Stimulated activated CD4-positive, alpha-beta T cell treated with anti-CD3 and anti-CD28 coated beads, Interleukin-2, amount 100 ng/mL, for 24 hours (primary cell): ENCODE measurements at places on chromosomes 2 and 18.

- no peak for DNase-seq
Measured at GRCh38 chr2:161609930-161610329, 14.3 kb upstream of the SLC4A10 start.

DNA sequence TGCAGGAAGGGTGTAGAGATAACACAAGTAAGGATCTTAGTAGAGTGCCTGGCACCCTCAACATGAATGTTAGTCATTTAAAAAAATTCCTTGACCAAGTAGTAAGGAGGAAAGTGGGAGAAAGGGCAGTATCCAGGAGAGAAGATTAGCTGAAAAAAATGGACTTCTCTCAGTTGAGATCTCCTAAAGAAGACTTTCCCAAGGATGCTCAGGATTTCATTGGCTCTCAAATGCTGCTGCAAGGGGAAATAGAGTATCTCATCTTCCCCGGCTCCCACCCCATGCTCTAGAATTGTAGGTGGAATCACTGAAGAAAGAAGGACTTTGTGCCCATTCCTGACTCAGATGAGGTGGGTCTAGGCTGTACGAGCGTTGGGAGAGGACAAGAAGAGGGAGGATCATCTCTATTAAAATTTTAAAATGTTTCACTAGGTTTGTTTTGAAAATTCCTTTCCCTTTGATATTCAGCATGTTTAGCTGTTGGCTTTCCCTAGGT, 231.1 kb downstream of the MYCN start:
- DNase-seq, result no peak

DNA sequence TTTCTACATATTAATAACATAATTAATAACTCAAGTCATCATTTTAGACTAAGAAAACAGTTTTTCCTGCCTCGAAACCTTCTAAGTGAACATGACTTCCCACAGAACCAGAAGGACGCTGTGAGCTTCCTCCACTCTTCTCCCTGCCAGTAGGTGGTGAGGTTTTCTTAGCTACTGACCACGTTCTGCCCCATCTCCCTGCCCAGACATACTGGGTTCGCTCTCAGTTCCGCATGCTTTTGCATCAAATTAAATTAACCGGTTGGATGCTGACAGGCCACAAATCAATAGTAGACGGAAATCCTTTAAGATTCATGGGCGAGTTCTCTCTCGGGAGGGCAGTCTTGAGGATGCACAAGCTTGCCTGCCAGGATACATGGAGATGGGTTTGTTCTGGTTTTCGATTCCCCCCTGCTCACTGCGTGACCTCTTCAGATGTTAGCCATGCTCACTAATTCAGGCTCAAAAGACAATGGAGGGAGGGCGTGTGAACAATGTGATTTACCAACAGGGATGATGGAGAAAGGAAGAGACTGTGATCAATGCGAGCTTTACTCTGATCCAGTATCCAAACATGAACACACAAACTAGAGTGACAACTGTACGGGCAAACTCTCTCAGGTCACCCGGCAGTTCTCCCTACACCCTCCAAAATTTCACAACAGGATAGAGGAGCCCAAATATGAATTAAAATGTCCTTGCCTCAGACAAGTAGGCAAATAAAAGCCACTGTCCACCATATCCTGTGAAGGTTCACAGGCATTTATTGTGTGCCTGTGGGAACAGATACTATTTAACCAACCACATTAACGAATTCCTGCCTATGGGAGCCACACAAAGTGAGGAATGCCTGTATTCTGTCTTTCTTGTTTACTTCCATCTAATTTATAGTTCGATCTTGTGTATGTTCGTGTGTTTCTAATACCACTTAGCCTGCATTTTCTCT, 375.7 kb downstream of the EIPR1 start:
- no peak for DNase-seq

GRCh38 chr2:44935729-44936098, 5.8 kb upstream of the SIX3 start:
- DNase-seq, result no peak

GRCh38 chr2:143128681-143129580, at the start of gene ARHGAP15:
TSS of gene ARHGAP15 (plus strand) at chr2:143129419.
- peak; percentile 75 for DNase-seq

DNA sequence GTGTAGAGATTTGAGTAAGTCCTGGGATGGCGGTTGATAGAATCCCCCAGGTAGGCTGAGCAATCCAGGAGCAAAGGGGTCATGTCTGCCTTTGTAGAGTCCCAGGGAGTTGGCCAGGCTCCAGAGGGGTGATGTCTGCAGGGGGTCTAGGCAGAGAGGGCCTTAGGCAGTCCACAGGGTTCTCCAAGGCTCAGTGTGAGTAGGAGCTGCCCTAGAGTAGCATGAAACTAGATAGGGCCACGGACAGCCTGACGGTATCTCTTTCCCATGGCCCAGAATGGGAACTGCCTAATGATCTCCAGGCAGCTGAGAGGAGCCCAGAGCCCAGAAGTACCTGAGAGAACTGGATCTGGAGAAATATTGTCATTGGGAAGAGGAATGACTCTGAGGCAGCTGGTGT, 9.0 kb upstream of the FAM136A start:
- DNase-seq, result no peak

- DNase-seq, result no peak
Measured at GRCh38 chr2:127575185-127575765, 39.8 kb downstream of the MYO7B start.

GRCh38 chr2:45857275-45857609, 205.8 kb downstream of the PRKCE start:
- no peak for DNase-seq

GRCh38 chr2:28755421-28755820, 3.8 kb downstream of the PPP1CB start:
- no peak for DNase-seq

DNA sequence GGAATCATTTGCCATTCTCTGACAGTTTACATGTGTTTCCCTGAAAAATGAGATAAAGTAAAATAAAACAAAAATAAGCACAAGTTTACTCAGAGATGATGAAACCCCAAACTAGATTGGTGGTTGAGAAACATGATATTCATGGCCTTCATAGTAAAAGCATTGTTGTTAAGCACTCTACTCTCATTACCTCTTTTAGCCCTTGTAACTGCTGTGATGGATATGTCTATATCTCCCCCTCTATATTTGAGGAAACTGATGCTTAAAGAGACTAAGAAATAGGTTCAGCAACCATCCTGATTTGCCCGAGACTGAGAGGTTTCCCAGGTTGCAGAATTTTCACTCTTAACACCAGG, 33.9 kb upstream of the GALNT3 start:
- no peak for DNase-seq

GRCh38 chr2:216149741-216150140, 40.6 kb downstream of the XRCC5 start:
- no peak for DNase-seq

GRCh38 chr18:35500113-35500512, 2.4 kb upstream of the INO80C start:
- DNase-seq, result no peak

GRCh38 chr2:109428281-109428680, 185.5 kb downstream of the SEPTIN10 start:
- DNase-seq, result no peak

GRCh38 chr2:27955384-27956161, 65.0 kb downstream of the BABAM2 start:
- DNase-seq, result no peak

- DNase-seq, result peak; percentile 56
Measured at GRCh38 chr2:98479959-98480524, 35.4 kb downstream of the INPP4A start.

DNA sequence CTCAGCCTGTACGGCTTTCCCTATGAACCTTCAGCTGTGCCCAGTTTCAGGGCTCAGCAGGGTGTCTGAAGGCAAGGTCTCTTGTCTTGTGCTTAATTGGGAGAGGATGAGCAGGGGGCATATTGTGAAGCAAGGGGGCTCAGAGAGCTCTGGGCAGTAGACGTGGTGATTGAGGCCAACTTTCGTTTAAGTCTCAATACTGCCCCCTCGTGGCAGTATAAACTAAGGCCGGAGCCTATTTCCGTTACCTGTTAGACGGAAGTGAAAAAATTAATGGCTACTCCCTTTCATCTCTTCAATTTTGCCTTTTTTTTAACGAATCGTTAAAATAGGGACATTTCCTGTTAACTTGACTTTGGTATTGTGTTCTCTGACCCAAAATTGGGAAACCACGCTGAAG, 193.4 kb downstream of the TDRD15 start:
- peak; percentile 17 for DNase-seq

DNA sequence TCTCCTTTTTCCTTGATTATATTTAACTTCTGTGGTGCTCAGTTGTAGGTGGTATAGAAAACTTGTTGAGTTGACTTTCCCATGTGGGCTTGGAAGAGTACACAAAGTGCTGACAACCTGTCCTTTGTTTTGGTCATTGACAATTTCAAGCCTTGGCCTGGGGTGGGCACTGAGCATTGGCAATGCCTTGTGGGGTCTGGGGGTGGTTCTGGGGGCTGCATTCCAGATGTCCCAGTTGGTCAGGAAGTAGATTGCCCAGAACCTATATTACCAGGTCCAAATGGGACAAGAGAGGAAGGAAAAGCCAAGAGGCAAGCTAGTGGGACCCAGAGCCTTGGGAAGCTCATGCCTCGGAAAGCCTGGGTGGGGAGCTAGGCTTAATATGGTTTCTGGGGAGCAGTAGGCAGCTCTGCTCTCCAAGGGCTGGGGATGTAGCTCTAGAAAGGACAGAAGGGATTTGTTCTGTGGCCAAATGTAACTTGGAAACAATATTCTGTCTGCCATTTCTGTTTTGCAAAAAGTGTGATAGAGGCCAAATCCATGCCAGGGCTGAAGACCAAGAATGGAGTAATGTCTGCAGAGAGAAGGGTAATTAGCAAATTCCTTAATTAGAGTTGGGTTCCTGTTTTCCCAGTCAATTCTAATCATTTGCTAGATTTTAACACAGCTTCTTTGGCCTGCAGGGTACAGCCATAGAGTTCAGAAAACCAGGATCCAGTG, 87.4 kb downstream of the SLC4A3 start:
- DNase-seq, result no peak

DNA sequence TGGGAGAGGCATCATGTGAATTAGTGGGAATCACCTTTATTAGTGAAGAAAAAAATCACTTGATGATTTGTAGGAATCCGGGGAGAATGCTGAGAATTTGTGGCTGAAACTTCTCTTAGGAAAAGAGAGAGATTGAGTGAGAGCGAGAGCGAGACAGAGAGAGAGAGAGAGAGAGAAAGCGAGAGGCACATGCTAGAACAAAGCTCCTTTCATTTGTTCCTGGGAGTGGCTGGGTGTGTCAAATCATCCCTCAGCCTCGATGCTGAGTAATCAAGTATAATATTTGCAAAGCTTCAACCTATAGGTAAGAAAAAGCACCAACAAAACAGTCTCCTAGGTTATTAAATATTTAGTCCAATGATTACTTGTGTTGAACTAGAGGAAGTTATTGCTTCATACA, 4.4 kb upstream of the SERPINB5 start:
- no peak for DNase-seq

DNA sequence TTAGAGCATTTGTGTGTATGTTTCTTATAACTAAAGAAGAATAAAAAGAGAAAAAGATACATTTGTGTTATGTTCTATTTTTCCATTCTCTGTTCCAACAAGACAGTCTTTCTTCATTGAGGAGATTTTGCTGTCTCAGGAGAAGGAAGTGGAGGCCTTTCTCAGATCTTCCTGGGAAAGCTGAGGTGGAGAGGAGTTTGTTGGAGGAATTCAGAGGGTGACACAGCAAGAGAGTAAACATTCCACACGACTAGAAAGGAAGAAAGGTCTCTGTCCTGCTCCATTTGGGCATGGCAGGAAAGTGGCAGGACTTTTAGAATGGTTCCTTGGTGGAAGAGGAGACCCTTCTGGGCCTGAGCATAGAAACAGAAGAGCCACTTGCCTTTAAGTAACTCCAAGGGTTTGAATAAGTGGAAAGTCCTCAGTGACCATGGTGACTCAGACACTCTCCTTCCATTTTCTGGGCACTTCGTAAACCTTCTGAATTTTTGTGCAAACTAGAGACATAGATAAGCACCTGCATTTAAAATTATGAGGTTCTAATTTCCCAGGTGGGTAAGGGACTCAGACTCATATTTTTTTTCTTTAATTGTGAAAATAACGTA, 52.3 kb upstream of the COL5A2 start:
- no peak for DNase-seq

GRCh38 chr2:106332054-106332453, 136.2 kb downstream of the RGPD3 start:
- no peak for DNase-seq

- no peak for DNase-seq
Measured at GRCh38 chr18:75089748-75090327, 119.1 kb downstream of the PTGR3 start.

GRCh38 chr2:215505044-215505786, 69.3 kb upstream of the FN1 start:
- DNase-seq, result no peak

- DNase-seq, result no peak
Measured at GRCh38 chr2:57373530-57373929, 673.1 kb upstream of the VRK2 start.

DNA sequence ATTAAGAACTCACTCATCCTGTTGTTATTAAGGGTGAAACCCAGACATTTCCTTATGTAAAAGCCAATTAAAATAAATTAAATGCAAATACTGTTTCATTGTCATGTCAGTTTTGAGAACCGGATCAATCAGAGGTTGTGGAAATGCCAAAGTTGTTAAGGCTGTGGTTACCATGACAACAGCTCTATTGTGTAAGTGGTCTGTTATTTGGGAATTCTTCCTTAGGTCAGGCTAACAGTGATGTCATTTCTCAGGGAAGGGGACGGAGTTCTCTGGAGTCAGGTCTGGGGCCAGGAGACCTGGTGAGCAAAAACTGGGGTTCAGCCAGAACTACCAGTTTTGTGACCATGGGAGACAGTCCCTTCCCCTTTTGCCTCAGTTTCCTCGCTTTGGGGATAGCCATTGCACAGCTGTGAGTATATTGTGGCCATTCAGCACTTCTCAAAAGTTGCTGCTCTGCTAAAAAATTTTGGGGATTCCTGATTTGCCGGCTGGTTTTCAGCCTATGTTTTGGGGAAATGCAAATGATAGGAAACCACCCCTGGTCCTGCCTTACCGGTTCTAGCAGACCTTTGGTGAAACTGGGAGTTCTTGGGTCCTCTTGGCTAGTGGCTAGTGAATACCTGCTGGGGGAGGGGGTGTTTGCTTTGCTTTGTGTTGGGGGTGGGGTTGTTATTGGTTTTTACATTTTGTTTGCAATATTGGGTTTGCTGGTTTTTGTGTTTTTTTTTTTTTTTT, 21.6 kb downstream of the HPCAL1 start:
- no peak for DNase-seq

DNA sequence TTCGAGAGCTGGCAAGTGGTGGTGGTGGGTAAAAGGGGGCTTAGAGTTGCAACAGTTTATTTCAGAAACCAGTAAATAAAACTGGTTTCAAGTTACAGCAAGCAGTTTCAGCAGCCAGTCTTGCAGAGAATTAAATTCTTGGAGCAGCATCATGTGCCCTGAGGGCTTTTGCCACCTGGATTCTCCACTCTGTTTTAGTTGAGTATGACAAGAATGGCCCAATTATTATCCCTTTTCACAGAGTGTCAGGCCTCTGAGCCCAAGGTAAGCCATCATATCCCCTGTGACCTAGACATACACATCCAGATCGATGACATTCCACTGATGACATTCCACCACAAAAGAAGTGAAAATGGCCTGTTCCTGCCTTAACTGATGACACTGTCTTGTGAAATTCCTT, 72.8 kb upstream of the FANCL start:
- no peak for DNase-seq

- DNase-seq, result peak; percentile 18
Measured at GRCh38 chr2:88307817-88308216, 137.7 kb downstream of the THNSL2 start.
